ENCODE measurements at places on chromosomes 7 and 10.

- no peak for DNase-seq
These were observed 594.8 kb upstream of the FZD8 start for GRCh38 chr10:36236931-36237330.

- no peak for DNase-seq
These were observed 26.2 kb upstream of the LIMK1 start for GRCh38 chr7:74057216-74057925.

- no peak for DNase-seq
These were observed 693.1 kb downstream of the PARD3 start for GRCh38 chr10:34121781-34122622.

DNA sequence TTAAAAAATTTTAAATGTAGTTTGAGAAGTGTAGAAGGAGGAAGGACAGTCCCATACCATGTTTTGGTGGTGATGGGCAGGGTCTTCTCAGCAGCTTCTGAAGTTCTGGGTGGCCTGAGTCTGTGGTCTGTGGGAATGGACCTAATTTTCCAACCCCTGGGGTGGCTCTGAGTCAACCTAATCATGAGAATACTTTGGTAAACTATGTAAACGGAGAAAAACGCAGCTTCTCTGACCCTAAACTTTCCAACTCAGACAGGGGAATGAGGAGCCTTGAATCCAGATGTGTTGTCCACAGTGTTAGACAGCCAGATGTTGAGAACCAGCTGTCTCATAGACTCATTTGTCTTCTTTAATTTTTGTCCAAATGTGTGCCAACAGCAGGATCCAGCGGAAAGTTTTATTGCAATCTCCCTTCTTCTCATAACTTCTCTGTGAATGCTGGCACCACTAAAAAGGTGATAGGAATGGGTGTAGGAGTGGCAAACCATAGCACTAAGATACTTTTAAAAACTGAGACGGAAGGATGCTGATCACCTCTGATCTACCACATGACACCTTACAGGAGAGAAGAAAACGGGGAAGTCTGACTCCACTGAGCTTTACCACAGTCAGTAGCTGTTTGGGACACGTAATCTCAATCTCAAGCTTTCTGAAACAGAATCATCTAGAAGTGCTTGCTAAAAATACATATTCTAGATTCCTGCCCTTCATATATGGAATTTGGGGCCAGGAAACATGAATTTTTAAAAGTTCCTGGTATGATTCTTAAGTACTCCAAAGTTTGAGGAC is 90.5 kb upstream of the PHYHIPL start:
- DNase-seq = peak; percentile 78

DNA sequence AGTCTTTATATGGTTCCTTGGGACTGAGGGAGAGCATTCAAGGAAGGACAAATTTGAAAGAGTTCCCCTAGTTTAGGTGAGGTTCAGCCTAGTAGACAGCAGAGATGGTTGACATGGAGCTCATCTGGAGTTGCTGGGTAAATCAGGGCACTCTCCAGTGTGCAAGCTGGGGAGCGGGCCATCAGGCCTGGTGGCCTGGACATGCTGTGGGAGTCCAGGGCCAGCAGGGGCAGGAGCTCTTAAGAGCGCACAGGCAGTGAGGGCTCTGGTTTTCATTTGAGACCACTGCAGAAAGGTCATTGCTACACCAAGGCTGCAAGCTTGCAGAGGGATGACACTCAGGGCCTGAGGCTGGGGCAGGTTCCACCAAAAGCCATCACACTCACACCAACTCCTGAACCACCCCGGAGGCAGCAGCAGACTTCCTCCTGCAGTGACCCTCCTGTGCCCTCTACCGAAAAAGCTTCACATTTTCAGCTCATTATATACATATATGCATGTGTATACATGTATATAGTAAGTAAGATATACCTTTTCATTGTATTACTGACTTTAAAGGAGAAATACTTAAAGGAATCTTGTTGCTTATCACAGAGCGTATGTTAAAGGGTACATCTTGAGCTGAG is 39.5 kb downstream of the STEAP1B start:
- DNase-seq = no peak

DNA sequence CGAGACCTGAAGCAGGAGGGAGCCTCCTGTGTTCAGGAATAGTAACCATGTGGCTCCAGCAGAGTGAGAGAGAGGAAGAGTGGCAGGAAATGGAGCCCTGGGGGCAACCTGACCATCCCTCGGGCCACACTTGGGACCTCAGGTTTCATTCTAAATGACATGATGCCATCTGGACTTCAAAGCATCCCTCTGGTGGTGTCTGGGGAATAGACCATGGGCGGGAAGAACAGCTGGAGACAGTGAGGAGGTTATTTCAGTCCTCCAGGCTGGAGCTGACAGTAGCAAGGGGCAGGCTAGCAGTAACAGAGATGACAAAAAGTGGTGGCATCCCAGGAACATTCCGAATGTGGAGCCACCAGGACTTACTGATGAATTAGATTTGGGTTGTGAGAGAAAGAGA is 44.8 kb downstream of the AKR1B1 start:
- DNase-seq = no peak

- no peak for DNase-seq
These were observed 43.7 kb downstream of the ELFN1 start for GRCh38 chr7:1713502-1714484.

GRCh38 chr7:155556763-155557162 is 10.4 kb upstream of the CNPY1 start:
- DNase-seq = no peak

DNA sequence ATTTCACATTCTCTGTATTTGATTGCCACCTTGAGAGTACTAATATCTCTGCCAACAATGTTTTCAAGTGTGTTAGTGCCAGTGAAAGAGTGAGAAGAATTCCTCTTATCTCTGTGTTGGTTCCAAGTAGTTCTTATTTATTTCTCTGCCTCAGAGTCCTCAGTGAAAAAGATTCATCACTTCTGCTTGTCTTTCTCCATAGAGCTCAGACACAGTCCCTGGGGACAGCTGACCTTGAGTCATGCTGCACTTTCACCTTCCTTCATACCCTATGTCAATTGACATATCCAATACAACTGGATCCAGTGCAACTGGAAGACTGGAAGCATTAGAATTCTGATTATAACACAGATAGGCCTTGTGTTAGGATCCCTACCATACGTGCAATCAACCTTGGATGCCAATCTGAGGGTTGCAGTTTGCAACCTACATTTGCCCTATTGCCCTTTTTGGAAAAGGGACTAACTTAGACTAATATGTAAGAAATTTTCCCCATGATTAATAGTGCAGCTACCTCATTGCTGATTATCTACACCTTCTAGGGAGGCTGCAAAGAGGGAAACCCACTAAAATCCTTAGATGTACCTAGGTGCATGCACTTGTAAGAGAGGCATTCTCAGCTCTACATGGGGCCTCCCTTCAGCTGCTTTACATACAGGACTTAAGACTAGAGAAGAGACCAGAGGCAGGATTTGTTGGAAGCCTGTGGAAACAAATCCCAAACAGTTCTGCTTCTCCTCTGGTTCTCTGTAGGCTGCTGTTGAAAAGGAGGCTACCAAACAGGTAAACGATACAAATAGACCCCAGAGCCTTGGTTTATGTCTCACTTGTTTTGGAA is 8.4 kb downstream of the IFIT2 start:
- no peak for DNase-seq

- DNase-seq = peak; percentile 66
These were observed 158.9 kb downstream of the KLF6 start for GRCh38 chr10:3625959-3626751.

DNA sequence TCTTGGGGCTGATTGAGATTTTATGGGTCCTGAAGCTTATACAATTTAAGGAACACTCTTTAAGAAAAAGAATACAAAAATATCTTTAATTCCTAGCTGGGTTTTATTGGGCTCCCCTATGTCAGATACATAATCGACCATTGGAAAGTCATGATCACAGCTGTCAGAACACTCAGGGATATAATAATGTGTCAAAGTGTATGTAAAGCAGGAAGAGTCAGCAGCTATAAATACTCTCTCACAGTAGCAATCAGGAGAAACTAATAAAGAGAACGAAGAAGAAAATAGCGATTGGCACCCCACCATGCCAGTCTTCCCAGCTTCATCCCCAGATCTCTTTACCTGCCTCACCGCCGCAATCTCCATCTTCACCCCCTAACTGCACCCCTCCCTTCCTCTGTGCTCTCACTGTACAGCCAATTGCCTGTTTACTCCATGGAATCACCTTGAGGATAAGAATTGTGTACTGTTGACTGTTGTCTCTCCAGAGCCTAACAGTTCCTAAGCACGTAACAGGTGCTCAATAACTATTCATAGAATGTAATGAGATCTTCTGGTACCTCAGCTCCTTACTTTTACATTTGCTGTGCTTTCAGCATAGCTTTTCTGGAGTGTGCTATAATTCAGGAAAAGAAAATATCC is 24.0 kb upstream of the WNT8B start:
- no peak for DNase-seq

- DNase-seq = no peak
These were observed 889 bp upstream of the GPR15LG start for GRCh38 chr10:84172467-84173356.

DNA sequence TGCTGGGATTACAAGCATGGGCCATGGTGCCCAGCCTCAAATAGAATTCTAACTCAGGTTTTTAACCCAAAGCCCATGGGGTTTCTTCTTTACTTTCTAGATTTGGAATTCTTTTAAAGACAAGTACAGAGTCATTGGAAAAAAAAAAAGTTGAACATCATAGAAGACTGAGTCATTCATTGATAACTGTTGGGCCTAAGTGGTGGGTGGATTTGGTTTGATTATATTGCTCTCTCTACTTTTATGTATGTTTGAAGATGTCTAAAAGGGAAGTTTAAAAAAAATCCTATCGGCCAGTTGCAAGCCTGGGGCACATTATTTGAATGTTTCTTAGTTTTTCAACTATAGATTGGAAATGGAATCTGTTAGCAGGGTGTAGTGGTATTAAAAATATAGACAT is 49.7 kb downstream of the INPP5F start:
- no peak for DNase-seq

DNA sequence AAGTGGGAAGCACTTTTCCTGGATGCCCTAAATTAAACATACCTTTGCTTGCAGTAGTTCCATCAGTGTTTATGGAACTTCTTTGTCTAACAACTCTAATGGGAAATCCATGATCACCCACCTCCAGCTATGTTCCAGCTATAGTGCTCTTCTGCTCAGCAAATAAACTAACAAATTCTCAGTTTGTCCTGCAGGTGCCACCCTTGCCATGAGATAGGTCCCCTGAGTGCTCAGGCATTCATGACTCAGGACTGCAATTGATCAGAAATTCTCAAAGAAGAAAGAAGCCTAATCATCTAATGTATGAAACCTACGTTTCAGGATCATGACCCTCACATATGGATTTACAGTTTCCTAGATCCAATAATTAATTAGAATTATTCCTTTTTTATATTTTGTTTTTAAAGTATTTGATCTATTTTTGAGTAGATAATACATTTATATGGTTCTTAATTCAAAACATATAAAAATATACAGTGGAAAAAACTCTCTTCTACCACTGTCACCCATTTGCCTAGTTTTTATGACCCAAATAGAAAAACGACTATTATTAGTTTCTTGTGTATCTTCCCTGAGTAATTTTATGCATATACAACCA is 48.7 kb upstream of the DYNC1I1 start:
- DNase-seq = peak; percentile 44

- peak; percentile 82 for DNase-seq
These were observed 343.3 kb downstream of the FRMD4A start for GRCh38 chr10:13987446-13987845.

DNA sequence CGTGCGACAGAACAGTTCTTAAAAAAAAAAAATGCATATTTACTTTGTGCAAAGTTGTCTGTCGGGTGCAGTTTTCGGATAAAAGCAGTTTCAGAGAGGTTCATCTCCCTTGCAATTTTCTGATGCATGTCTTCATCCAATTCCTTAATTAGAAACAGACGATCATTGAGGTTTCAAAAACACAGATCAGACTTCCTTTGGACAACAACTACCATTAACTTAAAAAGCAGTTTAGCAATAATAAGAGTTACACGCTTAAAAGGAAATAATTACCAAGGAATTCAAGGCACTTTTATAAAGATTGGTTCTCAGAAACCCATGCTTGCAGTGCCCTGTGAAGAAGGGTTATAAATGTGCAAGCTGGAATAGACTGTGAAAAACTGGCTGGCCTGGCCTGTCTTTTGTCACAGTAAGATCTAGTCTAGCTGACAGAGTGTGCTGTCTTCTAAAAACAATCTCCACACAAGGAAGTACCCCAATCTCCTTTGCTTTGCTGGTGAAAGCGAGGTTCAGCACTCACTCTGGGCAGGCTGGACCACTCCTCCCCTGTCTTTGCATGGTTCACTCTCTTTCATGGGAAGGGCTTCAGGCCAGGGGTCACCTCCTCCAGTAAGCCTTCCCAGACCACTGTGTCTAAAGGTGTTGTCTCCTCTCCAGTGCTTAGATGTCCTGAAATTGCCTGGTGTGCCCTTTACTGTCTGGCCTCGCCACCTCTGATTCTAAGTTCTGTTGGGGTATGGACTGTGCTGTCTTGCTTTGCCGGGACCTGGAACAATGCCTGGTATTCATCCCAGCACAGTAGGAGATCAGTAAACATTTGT is 34.8 kb upstream of the HNRNPH3 start:
- DNase-seq = peak; percentile 46

- DNase-seq = peak; percentile 25
These were observed 52.8 kb upstream of the CHST3 start for GRCh38 chr10:71911296-71911953.

GRCh38 chr10:75651417-75651816 is 220.0 kb downstream of the LRMDA start:
- DNase-seq = peak; percentile 34

GRCh38 chr7:106757846-106758245 is 96.9 kb upstream of the CCDC71L start:
- DNase-seq = peak; percentile 47

GRCh38 chr7:45129181-45129800 is 17.8 kb upstream of the TBRG4 start:
- DNase-seq = no peak

GRCh38 chr10:100745882-100746783 is 751 bp downstream of the PAX2 start:
- no peak for DNase-seq

- no peak for DNase-seq
These were observed 7.8 kb downstream of the PDIA4 start for GRCh38 chr7:149020483-149020882.

GRCh38 chr7:118053353-118053752 is 130.6 kb upstream of the LSM8 start:
- DNase-seq = no peak

GRCh38 chr7:89731751-89732445 is 422.4 kb upstream of the STEAP1 start:
- no peak for DNase-seq

Data from fibroblast of skin of scalp (primary cell).